ENCODE measurements at places on chromosomes 1 and 21.

DNA sequence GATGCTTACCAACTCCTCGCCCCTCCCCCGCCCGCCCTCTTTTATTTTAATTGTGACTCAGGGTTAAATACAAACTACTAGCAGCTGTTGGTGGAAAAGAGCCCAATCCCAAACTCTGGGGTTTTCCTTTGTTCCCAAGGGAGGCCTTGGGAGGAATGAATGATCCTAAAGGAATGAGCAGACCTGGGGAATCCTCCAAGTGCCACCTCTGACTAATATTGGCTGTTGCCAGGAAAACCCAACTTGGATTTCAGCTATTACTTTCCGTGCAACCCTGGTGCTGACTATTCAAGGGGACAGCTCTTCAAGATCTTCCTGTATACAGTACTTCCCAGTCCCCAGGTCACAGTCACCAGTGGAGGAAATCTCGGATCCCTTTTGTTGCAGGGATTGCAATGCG is 1.3 kb upstream of the S100A10 start:
- no peak for DNase-seq

GRCh38 chr1:209618756-209619420 is 33.3 kb downstream of the LAMB3 start:
- no peak for DNase-seq

- no peak for DNase-seq
Measured at GRCh38 chr1:74162333-74162732, 35.6 kb downstream of the LRRIQ3 start.

- DNase-seq, result no peak
Measured at GRCh38 chr1:30196457-30196856, 526.9 kb downstream of the MATN1 start.

GRCh38 chr1:39899611-39900538 is 1.8 kb downstream of the MYCL start:
- no peak for DNase-seq
